ENCODE measurements at places on chromosomes 16 and 17.
A peak's percentile ranks its signal among the peaks of the same experiment; 100 is the strongest.

- no peak for DNase-seq
Observed at GRCh38 chr17:78264590-78264989, 33.2 kb downstream of the TMEM235 start.

- DNase-seq: no peak
Observed at GRCh38 chr17:30082773-30083172, 33.8 kb upstream of the NSRP1 start.

DNA sequence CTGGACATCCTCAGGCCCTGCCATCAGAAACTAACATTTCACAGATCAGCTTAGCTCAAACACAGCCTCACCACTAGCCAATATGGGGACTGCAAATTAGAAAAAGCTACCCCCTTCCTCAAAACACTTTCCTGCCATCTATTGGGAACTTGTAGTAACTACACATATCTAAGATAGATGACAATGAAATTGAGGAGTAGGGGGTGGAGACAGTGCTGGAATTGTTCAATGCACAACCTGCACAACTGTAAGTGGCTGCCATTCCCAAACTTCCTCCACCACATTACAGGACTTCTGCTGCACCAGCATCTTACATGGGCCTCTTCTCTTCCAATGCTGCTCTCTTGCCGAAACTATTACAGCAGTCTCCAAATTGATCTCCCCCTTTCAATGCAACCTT lies 21.9 kb downstream of the AIPL1 start:
- DNase-seq: no peak

DNA sequence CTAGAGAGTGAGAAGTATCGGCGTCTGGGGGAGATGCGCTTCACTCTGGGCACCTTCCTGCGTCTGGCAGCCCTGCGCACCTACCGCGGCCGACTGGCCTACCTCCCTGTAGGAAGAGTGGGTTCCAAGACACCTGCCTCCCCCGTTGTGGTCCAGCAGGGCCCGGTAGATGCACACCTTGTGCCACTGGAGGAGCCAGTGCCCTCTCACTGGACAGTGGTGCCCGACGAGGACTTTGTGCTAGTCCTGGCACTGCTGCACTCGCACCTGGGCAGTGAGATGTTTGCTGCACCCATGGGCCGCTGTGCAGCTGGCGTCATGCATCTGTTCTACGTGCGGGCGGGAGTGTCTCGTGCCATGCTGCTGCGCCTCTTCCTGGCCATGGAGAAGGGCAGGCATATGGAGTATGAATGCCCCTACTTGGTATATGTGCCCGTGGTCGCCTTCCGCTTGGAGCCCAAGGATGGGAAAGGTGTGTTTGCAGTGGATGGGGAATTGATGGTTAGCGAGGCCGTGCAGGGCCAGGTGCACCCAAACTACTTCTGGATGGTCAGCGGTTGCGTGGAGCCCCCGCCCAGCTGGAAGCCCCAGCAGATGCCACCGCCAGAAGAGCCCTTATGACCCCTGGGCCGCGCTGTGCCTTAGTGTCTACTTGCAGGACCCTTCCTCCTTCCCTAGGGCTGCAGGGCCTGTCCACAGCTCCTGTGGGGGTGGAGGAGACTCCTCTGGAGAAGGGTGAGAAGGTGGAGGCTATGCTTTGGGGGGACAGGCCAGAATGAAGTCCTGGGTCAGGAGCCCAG lies 2.8 kb downstream of the SPHK1 start:
- DNase-seq: no peak

- DNase-seq: no peak
Observed at GRCh38 chr17:83008526-83008925, 70.9 kb upstream of the METRNL start.

GRCh38 chr16:30741461-30741914 lies 6.7 kb upstream of the PHKG2 start:
- DNase-seq: no peak

DNA sequence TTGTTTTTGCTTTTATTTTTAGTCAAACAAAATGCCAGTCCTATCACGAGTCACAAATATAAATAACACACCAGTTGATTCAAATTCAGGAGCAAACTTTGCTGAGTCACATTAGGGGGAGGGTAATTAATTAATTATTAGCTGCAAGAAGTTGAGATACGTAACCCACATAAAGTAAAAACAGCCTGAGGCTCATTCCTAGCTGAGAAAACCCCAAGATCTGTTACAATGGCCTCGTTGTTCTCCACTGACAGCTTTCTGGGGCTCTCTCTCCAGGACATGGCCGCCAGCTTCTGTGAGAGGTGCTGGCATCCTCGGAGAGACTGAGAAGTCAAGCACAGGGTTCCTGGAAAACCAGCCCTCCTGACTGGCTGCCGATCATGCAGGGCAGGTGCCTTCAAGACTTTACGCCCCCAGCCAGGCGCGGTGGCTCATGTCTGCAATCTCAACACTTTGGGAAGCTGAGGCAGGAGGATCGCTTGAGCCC lies 11.1 kb downstream of the RAB40B start:
- no peak for DNase-seq

- DNase-seq: no peak
Observed at GRCh38 chr17:77801545-77802332, 156.8 kb upstream of the TNRC6C start.

GRCh38 chr17:62578757-62579487 lies 48.5 kb upstream of the MRC2 start:
- no peak for DNase-seq

DNA sequence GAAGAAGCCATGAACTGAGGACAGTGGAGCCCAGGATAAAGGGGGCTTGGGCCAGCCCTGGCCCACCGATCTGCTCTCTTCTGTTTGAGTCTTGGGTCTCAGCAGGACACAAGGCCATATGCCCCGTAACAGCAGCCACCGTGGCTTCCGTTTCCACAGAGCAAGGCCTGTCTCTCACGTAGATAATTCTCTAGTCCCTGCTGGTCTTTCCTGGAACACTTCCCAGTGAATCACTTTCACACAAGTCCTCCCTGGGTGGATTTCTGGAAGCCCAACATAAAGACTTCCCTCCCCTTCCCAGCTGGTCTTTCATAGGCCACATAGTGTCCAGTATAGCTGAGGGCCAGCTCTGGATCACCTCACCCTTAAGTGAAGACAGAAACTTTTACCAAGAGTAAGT lies 19.9 kb upstream of the C16orf78 start:
- no peak for DNase-seq

- no peak for DNase-seq
Observed at GRCh38 chr16:85451641-85452363, 161.3 kb upstream of the GSE1 start.

DNA sequence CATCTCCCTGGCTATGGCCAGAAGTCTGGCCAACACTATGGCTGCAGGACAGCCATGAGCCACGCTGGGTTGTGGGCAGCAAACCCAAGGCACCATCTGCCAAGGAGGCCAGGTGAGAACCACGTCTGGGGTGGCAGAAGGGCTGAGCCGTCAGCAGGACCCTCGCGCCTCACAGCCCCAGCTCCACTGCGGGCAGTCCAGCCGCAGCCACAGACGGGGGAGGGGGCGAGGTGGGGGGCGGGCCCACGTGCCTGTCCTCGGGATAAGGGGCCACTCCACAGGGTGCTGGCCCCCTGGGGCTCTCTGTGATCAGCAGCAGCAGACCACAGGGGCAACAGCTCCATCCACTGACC lies 6.5 kb upstream of the BAIAP2 start:
- DNase-seq: no peak

DNA sequence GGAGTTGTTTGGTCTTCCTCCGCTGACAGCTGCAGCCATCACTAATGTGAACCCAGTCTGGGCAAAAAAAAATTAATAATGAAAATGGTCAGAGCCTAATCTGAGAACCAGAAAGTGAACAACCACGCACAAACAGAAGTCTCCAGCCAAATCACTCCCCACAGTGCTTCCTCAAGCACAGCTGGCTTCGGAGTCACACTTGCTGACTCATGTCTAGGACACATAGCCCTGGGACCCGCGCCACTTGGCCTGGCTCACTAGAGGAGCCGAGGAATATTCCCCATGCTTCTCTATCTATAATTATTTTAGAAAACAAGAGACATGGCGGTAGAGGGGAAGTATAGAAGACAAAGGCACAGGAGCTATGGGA lies 109.1 kb downstream of the ZFHX3 start:
- no peak for DNase-seq

DNA sequence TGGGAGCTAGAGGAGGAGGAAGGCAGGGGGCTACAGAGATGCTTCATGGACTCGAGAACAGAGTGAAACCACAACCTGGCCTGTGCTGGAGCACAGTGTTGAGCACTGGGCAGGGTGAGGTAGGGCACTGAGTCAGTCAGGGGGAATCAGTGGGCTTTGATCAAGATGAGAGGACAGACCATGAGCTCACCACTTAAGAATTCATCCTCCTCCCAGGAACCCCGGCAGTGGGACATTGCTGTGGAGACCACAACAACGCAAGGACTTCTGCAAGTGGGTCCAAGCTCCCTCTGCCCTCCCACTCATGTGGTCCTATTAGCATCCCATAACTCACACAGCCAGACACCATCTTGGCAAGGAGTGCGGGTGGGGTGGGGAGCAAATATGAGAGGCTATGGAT lies 1.7 kb upstream of the CES5A start:
- DNase-seq: no peak

GRCh38 chr16:86020971-86021370 lies 122.0 kb downstream of the IRF8 start:
- no peak for DNase-seq

- DNase-seq: no peak
Observed at GRCh38 chr17:39996800-39997199, 16.2 kb downstream of the PSMD3 start.

- DNase-seq: no peak
Observed at GRCh38 chr17:45784293-45784740, at the start of gene CRHR1. CRHR1 (plus strand) TSS chr17:45784320; CDS start chr17:45784545, 225 bp downstream.

GRCh38 chr16:69830534-69831211 lies 68.5 kb downstream of the WWP2 start:
- DNase-seq: no peak

GRCh38 chr17:35257208-35257659 lies 14.4 kb downstream of the SLFN5 start:
- no peak for DNase-seq

DNA sequence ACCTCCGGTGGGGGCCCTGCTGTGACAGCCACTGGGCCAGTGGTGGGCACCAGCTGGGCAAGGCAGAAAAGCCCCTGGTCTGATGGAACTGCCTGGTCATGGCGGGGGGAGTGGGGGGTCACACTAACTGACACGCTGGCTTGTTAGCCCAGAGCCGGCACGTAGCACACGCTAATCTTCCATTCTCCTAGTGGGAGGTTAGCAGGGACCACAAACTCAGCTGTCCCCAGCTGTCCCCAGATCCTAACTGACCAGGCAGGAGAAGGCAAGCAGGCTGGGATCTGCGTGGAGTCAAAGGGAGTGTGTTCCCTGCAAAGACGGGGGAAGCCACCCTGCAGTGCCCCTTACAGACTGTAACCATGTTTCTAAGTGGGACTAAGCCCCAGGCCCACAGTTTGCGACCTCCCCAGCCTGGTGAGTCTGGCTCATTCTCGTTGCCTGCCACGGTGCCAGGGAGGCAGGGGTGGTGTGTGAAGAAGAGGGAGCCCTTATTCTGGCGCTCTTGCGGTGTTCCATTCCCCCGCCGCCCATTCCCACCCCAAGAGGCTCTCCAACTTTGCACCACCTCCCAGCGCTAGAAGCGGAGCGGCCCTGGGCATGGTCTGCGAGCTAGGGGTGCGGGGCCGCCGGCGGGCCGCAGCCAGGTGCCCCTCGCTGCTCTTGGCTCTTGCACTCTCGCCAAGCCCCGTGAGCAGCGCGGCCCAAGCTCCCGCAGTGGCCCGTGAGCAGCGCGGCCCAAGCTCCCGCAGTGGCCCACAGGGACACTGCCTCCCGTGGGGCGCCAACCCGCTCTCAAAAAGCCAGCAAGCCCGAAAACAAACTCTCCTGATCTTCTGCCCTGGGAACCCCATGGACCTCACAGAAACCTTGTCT lies 12.1 kb upstream of the ZNF423 start:
- DNase-seq: no peak

DNA sequence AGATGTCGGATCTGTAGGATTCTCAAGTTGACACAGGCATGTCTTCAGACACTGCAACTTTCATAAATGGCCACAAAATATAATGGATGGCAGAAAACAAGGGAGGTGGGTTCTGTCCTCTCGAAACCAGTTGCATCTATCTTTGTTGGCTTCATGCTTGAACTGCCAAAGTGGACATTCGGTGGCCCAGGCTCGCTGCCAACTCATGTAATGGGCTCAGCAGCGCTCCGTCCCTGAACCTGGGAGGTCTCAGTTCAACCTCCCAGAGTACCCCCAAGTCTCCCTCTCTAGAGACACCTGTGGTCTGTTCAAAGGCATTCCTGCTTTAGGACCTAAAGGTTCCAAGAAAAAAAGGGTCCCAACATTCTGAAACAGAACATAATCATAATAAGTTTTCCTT lies 71.9 kb downstream of the NXN start:
- DNase-seq: no peak

DNA sequence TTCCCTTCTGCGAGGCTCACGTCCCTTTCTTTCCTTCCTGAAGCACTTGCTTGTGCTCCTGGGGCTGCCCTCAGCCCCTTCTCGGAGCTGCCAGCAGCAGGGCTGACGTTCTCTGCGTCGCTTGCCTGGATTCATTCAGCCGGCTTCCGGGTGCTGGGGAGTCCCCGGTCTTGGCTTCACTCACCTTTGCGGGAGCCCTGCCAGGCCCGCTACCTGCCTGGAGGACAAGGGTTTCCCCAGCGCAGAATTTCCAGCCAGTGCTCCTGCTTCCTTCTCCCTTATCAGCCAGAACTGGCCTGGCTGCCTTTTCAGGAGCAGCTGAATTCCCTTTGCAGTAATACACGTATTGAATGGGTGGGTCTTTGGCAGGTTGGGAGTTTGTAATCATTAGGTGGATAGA lies 22.1 kb upstream of the IL17C start:
- DNase-seq: no peak

- DNase-seq: peak; percentile 81
Observed at GRCh38 chr17:56819431-56820145, 14.1 kb downstream of the C17orf67 start.

GRCh38 chr16:30747331-30747730 lies 894 bp upstream of the PHKG2 start:
- no peak for DNase-seq

DNA sequence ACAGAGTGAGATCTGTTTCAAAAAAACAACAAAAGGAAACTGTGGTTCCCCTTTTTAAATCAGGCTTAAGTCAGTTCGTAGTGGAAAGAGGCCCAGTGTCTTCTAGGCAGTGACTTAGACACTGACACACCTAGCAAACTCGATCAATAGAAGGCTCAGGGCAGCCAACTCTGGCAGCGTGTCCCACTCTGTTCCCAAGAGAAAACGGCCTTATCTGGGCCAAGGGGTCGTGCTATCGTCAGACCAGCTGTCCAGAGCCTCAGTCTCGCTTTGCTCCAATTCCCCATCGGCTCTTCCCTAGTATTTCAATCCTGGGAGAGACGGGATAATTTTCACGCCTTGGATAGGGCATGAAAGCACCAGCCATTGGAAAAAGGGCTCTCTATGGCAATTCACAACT lies 72.9 kb downstream of the SLC5A11 start:
- DNase-seq: no peak

DNA sequence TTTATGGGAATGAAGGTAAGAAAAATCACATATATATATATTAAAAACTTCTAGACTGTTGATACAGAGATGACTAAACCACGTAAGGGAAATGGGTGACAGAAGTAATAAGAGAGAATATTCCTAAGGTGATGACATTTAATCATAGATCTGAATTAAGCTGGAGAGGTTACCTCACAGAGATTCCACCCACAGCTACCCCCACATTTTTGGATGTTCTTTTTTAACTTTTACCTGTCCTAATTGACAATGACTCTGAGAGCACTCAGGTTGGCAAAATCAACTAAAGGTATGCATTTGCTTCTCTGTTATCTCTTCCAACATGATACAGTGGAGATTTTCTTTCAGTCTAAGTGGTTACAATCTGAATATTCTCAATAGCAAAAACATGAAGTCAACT lies 1280.6 kb downstream of the CDH11 start:
- DNase-seq: no peak

GRCh38 chr16:56743840-56744239 lies 13.9 kb downstream of the NUP93 start:
- no peak for DNase-seq
